ENCODE measurements at places on chromosomes 6 and 20.

DNA sequence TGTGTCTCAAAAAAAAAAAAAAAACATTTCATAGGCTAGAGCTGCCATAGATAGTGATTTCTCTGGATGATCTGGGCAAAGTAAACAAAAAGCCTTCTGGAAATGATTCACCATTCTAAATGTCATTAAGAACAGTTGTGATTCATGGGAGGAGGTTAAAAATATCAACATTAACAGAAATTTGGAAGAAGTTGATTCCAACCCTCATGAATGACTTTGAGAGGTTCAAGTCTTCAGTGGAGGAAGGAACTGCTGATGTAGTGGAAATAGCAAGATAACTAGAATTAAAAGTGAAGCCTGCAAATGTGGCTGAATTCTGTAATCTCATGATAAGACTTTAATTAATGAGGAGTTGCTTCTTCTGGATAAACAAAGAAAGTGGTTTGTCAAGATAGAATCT, 26.8 kb upstream of the MMP24 start:
- no peak for DNase-seq

GRCh38 chr20:34515484-34516246, 557 bp upstream of the DYNLRB1 start:
- peak; percentile 67 for DNase-seq

GRCh38 chr20:56636716-56637115, 7.6 kb downstream of the TFAP2C start:
- DNase-seq: no peak

- DNase-seq: no peak
These were observed 156.1 kb downstream of the UBE3D start for GRCh38 chr6:82909551-82909950.

DNA sequence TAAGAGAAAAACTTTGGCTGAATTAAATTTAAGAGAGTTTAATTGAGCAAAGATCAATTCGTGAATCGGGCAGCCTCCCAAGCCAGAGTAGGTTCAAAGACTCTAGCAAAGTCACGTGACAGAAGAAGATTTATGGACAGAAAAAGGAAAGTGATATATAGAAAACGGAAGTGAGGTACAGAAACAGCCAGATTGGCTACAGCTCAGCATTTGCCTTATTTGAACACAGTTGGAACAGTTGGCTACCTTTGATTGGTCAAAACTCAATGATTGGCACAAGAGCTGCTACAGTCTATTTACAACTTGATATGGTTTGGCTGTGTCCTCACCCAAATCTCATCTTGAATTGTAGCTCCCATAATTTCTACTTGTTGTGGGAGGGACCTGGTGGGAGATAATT, 102.6 kb downstream of the PLG start:
- no peak for DNase-seq

GRCh38 chr6:147058786-147059385, 145.3 kb upstream of the STXBP5 start:
- DNase-seq: no peak

- no peak for DNase-seq
These were observed 18.9 kb upstream of the TRAM2 start for GRCh38 chr6:52595796-52596130.

DNA sequence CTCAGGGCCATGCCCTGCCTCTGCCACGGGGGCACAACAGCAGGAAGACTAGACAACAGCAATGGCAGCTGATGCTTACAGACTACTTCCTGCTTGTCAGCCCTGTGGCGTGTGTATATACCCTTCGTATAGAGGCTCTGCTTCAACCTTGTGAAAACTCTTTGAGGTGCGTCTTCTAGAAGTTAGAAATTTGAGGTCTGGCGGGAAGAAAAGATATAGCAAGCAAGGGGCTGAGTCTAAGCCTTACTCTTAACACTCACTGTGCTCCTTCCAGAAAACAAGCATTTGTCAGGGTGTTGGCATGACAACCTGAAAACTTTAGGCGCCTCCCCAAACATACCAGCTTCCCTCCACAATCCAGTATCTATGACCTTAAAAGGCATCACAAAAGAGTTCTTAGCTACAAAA, 33.3 kb downstream of the JPH2 start:
- DNase-seq: no peak

DNA sequence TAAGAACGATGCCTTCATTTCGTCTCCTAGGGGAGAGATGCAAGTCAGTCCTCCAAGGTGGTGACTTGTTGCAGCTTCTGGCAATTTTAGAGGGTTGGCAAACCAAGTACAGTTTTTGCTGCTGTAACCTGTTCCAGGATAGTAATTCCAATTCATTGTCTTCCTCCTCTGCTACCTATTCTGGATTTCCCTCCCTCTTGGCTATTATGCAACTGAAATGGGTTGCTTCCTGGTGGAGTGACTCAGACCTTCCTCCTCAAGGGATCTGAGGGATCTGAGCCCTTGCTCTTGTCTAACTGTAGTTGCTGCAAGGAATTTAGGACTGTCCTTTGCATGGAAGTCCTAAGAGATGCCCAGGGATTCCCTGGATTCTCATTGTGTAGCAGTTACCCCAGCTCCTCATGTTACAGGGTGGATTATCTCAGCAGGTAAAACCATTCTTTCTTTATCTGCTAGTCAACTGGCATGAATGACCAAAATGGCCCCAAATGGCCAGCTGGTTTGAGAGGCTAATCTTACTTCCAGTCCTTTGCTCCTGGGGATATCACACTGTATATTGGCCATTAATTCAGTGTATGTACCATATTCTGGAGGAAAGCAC, 17.6 kb upstream of the ELMO2 start:
- no peak for DNase-seq

DNA sequence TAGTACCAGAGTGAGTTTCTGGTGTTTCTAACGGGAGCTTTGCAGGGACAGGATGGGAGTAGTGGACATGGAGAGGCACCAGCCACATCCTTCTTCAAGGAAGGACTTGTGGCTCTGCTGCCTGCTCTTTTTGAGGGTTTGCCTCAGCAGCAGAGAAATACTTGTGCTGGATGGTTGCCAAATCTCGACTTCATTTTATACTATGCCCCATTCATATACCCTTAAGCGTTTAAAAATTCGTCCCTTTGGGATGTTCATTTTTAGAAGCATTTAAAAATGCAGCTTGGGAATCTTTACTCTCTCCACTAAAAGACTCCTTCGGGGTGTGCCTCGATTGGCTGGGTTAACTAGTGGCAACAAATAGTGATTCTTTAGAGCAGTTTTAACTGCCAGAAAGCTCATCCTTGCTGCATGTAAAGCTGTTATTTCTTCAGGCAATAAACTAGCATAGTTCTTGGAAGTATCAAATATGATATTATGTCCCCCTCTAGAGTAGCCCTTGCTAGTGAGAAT, 126.5 kb upstream of the B3GAT2 start:
- no peak for DNase-seq

GRCh38 chr20:39874049-39874893, 814.8 kb downstream of the MAFB start:
- DNase-seq: peak; percentile 44

- DNase-seq: no peak
These were observed 88.1 kb downstream of the FOXC1 start for GRCh38 chr6:1697688-1698351.

DNA sequence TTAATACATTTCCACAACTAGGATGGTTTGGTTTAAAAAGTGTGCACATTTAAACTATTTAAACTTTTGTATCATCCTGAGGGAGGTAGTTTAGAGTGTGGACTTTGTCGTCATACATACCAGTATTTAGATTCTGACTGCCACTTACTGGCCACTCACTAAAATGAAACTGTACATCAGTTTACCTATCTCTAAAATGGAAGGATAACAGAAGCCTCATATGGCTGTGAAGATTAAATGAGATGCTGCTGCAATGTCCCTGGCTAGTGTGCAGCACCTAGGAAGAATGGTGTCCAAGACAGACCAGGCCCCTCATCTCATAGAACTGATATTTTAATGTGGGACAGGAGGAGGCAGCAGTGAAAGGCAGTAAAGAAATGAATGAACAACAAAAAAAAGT, 12.0 kb upstream of the PKIG start:
- DNase-seq: no peak

GRCh38 chr6:33936886-33937285, 133.1 kb upstream of the MLN start:
- no peak for DNase-seq

All from stimulated activated naive CD8-positive, alpha-beta T cell treated with anti-CD3 and anti-CD28 coated beads, Interleukin-15, Interleukin-2, amounts not matched to agents 100 U/mL and 50 U/mL, for 24 hours (primary cell).